ENCODE measurements at places on chromosomes 1 and 21. TPM values are rescaled to one million over a fixed set of nuclear protein-coding genes. Genes with fewer than 3 reads are reported as not detected.
A peak's percentile ranks its signal among the peaks of the same experiment; 100 is the strongest.

GRCh38 chr1:68363339-68363738 is 86.4 kb downstream of the RPE65 start:
- DNase-seq: no peak

GRCh38 chr21:29297483-29298347 is 1.0 kb upstream of the BACH1 start:
- DNase-seq: no peak

GRCh38 chr1:14570514-14570913 is 28.0 kb upstream of the KAZN start:
- peak; percentile 24 for DNase-seq

GRCh38 chr1:156816561-156817328 is at the start of gene SH2D2A:
Gene SH2D2A (minus strand): TSS chr1:156816848. CDS start chr1:156816708, 140 bp downstream.
- no peak for DNase-seq

DNA sequence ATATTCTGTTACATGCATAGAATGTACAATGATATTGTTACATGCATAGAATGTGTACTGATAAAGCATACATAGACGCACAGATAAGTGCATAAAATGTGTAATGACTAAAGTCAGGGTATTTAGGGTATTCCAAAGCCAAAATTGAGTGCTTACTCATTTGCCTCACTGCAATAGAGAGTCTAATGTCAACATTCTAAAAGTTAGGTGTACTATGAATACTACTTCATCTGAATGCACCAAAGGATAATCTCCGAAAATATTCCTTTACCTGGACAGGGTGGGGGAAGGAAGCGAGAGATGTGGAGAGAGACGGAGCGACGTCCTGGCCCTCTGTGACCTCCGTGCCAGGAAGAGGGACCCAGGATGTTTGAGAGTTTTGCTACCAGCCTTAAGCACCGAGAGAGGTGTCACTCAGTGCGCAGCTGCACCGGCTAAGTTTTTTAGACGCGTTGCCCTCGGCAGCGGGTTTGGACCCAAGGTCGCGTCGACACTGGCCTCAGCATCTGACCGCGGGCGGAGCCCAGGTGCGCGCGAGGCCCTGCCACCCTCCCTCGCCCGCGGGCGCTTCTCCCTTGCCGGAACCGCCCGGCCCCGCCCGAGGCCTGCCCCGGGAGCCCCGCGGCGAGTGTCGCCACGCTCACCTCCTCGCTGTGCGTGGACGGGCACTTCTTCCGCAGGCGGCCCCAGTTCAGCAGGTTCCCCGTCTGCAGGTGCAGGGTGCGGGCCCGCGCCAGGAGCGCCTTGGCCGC is 660 bp downstream of the GCLM start:
- no peak for DNase-seq

DNA sequence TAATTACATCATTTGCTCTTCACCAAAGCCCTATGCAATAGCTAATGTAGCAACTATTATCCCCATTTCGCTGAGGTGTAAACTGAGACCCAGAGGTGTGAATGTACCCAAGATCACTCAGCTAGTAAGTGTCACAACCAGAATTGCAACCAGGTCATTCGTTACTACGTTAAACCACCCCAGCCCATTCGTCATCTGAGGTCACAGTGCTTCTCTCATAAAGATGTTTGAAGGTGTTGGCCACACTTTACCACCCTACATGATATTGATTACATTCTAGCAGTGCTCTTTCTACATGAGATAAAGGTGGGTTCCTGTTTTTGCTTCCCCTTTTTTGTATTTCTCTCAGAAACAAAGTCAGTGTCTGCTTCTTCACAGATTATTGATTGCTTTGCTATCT is 195.3 kb downstream of the ZBTB18 start:
- no peak for DNase-seq

DNA sequence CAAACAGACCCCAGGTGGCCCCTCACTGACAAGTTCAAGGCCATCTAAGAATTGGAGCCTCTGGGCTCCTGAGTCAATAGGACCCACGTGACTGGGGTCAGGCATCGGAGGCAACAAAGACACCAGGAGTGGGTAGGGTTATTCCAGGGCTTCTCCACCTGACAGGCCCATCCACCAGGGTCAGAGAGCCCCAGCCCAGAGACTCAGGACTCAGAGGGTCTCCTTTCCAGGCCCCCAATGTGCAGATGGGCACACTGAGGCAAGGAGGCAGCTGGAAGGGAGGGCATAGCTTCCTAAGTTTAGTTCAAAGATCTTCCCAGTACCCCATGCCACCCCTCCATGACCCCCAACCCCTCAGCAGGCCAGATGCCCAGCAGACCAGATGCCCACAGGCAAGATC is 388.6 kb downstream of the MATN1 start:
- DNase-seq: no peak

GRCh38 chr1:36223381-36223995 is 755 bp upstream of the THRAP3 start:
- peak; percentile 41 for DNase-seq

DNA sequence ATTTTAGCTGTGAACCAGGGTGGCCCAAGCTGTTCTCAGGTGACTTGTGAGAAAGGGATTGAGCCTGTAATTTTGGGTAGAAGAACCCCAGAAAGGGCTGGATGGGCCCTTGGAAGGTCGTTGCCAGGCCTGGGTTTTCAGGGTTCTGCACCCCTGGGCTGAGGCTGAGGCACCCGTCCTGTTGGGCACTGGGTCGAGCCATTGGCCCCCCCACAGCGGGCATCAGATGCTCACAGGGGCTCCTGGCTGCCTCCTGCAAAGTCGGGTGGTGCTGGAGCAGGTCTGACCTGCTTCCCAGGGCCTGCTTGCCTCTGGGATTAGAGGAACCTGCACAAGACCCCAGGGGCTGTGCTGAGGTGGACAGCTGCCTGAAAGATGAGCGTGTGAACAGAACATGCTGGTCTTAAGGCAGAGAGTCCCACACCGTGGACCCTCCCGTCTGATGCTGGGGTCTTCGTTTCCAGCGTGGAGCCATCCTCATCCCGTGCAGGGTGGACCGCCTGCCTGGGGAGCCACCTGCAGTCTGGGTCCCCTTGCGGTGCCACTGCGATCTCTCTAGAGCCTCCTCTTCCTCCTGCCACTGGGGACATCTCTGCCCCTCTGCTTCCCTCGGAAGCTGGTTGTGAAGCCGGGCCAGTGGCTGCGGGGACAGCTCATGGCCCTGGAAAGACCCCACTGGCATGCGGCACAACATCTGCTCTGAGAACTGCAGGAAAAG is 1.7 kb upstream of the TRPM2 start:
- no peak for DNase-seq

DNA sequence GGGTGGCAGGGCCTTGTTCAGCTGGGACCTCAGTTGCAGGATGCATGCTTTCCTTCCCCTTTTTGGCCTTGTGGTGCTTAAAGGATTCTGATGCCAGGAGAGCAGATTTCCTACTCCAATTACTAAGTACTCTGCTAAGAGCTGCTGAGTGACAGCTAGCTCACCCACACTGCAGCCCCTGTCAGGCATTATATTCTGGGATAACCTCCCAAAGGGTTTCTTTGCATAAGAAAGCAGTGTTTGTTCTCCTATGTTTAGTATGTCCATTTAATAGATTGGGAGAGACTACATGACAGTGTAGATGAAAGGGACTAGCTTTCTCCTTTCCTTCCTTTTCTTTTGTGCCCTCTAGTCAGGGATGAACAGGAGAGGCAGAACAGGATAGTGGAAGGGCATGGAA is 100.7 kb downstream of the FAM78B start:
- no peak for DNase-seq

- no peak for DNase-seq
Measured at GRCh38 chr1:206979379-206980043, 9.3 kb upstream of the FCAMR start.

DNA sequence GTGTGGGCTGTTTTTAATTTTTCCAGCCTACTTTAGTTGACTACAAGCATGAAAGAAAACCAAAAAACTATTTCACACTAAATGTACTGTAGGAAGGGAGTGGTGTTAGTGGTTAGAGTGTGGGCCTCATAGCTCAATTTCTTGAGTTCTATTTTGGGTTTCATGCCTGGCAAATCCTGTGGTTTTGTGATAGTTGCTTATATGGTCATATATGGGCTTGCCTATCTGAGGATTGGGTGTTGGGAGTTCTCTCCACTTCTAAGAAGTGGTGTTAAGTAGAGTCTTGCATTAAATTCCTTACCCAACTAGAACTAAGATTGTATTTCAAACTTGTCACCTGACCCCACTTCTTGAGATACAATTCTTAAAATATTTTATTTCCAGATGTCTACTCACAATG is 37.8 kb upstream of the COL11A1 start:
- no peak for DNase-seq

DNA sequence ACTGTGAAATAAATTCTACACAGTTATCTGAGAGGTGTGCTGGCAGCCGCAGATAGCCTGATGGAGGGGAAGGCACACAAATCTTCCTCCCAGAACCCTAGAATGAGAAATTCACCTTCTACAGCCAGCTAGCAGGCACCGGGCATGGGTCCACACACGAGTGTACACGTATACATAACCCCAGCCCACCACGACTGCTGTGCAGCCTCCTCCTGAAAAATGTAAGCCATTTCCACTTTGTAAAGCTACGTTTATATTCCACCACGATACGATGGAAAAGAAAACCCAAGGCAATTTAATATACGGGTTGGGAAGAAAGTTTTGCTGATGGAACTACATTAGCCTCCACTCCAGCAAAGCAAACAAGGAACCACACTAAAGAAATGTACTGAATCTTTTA is 1.8 kb downstream of the BTG3 start:
- DNase-seq: no peak

GRCh38 chr21:14265023-14265422 is 49.1 kb downstream of the RBM11 start:
- no peak for DNase-seq

DNA sequence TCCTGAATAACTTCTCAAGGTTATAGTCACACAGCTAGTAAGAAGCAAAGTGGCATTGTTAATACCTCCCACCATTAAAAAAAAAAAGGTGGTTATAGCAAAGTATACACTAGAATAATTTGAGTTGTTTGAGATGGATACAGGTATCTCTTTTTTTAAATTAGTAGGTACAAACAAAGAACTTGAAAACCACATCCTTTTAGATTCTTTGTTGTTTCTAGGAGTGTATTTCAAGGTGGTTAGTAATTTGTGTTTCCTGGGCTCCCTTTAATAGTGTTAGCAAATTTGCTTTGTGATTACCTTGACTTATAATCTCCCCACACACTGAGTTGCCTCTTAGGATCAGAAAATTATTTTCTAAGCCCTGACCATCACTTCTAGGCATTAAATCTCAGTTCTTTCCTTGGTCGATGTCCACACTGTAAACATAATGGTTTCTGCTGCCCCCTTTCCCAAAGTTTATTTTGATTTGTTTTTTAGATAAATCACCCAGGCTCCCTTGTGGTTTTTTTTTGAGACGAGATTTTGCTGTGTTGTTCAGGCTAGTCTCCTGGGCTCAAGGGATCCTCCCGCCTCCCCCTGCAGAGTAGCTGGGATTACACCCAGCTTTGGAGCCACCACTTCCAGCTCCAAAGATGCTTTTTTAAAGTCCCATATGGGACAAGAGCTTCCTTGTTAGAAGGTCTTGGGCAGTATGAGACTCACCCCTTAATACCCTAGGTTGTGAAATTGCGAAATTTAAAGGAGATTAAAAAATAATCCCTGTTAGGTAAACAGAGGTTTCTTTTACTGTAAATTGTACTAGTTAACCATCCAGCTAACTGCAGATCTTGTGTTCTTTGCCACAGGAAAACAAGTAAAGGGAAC is 6.2 kb downstream of the AKIRIN1 start:
- DNase-seq: no peak

DNA sequence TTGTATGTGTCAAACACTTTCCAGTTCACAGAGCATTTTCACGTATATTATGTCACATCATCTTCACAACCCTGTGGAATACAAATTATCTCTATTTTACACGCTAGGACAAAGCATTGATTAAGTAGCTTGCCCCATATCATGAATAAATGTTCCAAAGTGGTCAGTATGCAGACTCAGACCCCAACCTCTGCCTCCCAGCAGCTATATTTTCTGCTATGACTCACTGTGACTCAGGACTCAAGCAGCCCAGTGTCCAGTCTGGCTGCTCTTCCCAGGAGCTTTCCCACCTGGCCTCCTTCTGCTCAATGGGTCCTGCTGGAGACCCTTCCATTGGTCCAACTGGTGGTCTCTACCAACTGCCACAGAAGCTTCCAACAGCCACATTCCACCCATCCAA is 56.0 kb upstream of the RAP1A start:
- DNase-seq: no peak

DNA sequence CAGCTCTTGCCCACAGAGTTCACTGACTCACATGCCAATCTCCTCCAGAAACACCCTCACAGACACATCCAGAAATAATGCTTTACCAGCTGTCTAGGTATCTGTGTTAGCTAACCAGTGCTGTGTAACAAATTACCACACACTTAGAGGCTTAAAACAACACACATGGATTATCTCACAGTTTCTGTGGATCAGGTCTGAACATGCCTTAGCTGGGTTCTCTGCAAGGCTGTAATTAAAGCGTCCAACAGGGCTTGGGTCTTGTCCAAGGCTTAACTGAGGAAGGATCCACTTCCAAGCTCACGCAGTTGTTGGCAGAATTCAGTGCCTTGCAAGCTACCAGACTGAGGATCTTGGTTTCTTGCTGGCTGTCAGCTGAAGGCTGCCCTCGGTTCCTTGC is 92.5 kb upstream of the RGS4 start:
- DNase-seq: peak; percentile 55

DNA sequence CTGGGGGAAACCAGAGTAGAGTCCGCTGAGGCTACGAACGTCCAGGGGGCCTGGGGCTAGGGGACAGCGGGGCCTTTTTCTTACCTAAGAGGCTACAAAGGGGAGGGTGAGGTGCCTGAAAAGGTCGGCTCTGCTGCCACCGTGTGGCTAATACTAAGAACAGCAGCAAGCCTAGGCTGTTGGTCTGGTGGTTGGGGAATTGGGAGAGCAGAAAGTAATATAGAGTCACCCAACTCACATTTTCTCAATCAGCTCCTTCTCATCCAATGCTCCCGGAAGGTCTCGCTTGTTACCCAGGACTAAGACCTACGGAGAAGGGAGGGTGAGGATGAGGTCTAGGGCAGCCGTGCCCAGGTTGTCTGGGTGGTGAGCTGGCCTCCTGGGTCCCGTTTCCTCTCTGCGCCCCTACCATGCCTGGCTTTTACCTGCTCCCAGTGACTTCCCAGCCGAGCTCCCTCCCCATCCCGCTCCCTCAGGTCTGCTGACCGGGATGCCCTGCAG is 9.3 kb downstream of the ARL8A start:
- DNase-seq: no peak

TRIM45 gene
- total RNA-seq: 12.9 TPM

LELP1 gene
- total RNA-seq: not detected

SPATA45 gene
- total RNA-seq: 4.7 TPM

CCDC181 gene
- total RNA-seq: 6.1 TPM

MAP1LC3C gene
- 3.7 TPM for total RNA-seq

EDEM3 gene
- 64.9 TPM for total RNA-seq

TMEM51 gene
- total RNA-seq: 3.9 TPM

PRKAA2 gene
- 27.4 TPM for total RNA-seq

SNX7 gene
- total RNA-seq: 31.8 TPM

NECTIN4 gene
- not detected for total RNA-seq
